NCI-H69 (cell line): ENCODE measurements at places on chromosomes 7 and 10.

- no peak for DNase-seq
Observed at GRCh38 chr7:85316489-85316888, 129.6 kb upstream of the SEMA3D start.

- no peak for DNase-seq
Observed at GRCh38 chr10:96921655-96922054, 89.6 kb downstream of the LCOR start.

DNA sequence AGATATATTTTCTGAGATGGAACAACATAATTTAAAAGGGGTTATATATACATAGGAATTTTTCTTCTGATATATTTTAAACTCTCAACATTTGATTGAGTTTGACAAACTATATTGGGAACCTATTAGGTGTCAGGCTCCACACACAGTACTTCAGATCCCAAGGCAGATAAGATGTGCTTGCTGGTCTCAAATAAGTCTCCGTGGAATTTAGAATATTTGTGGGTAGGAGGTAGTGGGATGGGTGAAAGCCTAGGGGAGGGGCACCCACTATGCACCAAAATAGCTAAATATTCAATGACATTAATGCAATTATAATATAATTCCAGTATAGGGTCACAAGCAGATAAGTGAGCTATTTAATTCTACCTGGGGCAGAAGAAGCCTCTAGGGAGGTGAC lies 81.5 kb downstream of the ARL4A start:
- DNase-seq, result no peak

DNA sequence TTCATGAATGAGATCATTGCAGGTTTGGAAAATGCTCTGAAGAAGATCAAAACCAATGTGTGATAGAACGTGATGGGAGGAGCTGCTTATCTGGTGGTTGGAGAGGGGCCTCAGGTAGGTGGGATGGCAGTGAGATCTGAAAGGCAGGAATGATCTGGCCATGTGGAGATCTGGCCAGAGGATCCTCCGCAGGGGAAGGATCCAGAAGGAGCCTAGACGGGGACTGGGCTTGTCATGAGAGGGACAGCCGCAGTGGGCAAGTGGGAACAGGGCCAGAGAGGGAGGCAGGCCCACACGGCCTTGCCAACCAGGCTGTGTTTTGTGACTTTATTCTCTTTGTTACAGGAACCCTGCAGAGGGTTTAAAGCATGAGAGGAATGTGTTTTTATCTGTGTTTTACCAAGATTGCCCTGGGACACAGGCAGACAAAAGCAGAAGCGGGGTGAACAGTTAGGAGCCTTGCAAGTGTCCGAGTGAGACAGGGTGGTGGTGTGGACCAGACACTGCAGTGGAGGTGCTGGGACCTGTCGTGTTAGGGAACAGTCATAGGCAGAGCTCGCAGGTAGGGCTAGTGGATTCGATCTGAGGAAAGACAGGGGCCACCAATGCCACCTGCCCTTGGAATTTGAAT lies 66.6 kb downstream of the TLL2 start:
- DNase-seq, result no peak

DNA sequence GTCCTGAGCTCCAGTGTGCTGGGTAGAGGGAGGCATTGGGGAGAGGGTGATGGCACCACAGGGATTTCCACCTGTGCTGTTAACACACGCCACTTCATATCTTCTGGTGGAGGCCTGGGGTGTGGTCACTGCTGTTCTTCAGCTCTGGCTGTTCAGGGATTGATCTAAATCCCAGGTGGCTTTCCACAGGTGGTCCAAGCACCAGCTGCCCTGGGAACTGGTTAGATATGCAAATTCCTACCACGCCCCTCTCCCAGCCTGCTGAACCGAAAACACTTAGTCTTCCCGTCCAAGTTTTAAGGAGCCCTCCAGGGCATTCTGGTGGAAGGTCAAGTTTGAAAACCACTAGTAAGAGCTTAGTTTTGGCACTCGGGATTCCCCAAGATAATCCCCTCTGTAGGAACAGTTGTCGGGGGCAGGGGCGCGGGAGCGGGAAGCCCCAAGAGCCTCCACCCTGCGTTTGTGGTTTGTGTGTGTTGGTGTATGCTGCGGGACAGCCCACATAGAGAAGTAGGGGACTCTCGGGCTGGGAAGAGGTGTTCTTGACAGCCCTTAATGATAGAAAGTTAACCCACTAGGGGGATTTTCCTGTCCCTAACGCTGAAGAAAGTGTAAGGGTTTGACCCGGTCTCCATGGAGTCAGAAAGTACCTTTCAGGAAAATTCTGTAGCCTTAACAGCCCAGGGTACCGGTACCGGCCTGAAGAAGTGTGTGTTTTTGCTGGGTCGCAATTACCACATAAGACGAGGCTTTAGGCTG lies 5.1 kb downstream of the DEPP1 start:
- peak; percentile 27 for DNase-seq

GRCh38 chr7:112866424-112866823 lies 76.2 kb upstream of the TMEM168 start:
- peak; percentile 40 for DNase-seq

DNA sequence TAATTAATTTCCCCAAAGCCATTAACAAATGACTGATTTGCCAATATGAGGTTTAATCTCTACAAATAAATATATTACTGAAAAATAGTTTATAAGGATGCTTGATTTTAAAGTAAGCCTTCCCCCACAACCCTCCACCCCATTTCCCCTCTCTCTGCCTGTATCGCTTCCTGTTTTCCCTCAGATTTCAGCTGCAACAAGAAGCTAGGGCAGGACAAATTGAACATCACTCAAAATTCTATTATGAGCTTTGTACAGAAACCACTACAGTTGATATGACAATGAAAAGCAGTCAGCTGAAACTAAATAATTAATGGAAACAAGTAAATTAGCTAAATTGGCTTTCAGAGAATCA lies 109.0 kb upstream of the SP4 start:
- no peak for DNase-seq

DNA sequence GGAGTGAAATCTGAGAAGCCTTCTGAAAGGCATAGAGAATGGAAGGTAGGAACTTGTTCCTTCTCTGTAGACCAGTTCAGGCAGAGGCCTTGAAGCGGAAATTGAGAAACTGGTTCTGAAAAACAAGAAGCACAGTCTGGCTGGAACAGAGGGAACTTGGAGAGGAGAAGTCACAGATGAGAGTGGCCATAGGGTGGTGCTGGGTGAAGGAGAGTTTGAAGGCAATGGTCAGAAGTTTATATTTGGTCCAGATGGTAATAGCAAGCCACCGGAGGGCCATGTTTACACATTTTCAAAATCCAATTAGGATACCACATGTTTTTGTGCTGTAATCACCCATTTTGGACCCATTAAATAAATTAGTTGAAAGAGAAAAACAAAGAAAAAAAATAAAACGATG lies 692.5 kb downstream of the INHBA start:
- DNase-seq, result peak; percentile 34

- peak; percentile 59 for DNase-seq
Observed at GRCh38 chr10:97128516-97129154, 57.1 kb downstream of the SLIT1 start.

- no peak for DNase-seq
Observed at GRCh38 chr10:47381103-47381395, 3.0 kb downstream of the ZNF488 start.

DNA sequence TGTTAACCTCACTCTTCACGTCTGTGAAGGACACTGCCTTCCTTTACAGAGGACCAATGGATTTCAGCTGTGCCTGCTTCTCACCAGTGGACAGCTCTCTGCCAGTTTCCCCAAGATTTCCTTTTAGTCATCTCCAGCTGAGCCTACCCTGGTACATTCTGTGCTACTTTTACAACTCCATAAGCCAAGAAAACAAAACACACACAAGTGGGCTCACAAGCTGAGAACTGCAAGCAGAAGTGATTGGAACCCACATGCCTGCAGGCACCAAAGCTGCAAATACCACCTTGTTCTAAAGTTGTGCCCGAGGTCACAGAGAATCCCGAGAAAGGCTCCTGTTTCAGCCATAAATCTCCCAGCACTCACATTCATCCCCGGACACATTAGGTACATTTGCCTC lies 636.8 kb downstream of the PHTF2 start:
- peak; percentile 78 for DNase-seq

DNA sequence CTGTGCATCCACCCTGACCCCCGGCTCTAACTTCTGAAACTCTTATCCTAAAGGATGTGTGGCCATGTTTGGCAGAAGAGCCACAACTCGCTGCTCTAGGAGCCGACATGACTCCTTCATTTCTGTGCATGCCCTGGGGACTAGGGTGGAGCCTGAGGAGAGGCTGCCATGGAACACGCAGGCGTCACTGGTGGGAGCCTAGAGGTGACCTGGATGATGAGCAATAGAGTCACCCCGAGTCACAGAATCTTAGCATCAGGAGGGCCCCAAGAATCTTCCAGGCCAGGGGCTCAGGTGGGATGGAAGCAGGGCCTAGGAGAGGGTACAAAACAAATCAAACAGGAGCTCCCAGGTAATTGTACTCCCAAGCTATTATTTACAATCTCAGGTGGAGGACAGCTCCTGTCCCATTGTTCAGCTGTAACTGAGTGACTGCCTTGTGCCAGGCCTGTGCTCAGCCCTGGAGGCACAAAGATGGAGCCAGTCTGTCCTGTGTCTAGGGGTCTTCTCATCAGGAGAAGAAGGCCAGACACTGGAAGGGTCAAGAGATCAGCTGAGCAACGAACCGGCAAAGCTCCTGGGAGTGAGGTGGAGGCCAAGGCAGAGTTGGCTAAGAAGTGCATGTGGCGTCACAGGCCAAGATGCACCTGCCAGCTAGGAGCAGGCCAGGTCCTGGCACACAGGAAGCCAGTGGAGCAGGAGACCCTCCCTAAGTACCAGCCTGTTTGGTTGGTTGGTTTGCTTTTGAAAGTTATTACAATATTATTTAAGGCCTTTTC lies 5.8 kb upstream of the ZNF22 start:
- DNase-seq, result no peak

- DNase-seq, result no peak
Observed at GRCh38 chr7:80294346-80294745, 159.7 kb downstream of the GNAI1 start.

GRCh38 chr7:44196450-44196872 lies 4.3 kb upstream of the YKT6 start:
- peak; percentile 73 for DNase-seq

- DNase-seq, result no peak
Observed at GRCh38 chr7:83614112-83614511, 34.8 kb downstream of the SEMA3E start.

- DNase-seq, result no peak
Observed at GRCh38 chr7:111571720-111572119, 9.4 kb upstream of the IMMP2L start.

GRCh38 chr10:33055625-33056024 lies 97.6 kb upstream of the ITGB1 start:
- DNase-seq, result no peak
